Right forelimb (tissue), 1 donor: ENCODE measurements at places on chromosomes 13 and 19.

GRCh38 chr19:10966809-10967208 is 6.0 kb downstream of the SMARCA4 start:
- no peak for DNase-seq

DNA sequence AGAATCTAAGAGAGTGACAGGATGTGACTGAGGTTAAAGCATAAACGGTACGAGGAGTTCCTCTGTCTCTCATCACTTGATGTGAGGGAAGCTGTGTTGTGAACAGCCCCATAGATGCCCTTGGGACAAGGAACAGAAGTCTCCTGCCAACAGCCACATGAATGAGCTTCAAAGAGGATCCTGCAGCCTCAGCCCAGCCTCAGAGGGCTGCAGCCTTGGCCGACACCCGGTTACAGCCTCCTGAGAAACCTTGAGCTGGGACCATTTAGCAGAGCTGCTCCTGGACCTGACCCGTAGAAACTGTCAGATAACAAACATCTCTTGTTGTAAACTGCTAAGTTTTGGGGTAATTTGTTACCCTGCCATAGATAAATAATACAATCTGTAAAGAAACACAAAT is 54.2 kb downstream of the CCNE1 start:
- no peak for DNase-seq

DNA sequence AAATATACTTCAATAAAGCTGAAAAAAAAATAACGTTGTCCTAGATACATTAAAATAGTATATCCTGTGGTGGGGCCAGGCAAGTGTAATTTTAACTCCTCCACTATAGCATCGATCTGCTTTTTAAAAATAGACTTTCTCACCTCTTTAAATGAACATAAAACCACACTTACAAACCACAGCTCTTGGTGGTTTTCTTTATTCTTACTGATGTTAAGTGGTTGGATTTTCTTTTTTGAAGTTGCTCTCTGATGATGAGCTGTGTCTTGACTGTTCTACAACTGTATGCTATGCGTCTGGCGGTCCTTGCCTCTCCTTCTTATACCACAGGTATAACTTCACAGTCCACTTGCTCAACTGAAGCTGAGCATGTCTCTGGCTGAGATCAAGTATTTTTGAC is 721.5 kb upstream of the KLHL1 start:
- no peak for DNase-seq

- no peak for DNase-seq
Observed at GRCh38 chr19:408441-408901, 476 bp downstream of the C2CD4C start.

DNA sequence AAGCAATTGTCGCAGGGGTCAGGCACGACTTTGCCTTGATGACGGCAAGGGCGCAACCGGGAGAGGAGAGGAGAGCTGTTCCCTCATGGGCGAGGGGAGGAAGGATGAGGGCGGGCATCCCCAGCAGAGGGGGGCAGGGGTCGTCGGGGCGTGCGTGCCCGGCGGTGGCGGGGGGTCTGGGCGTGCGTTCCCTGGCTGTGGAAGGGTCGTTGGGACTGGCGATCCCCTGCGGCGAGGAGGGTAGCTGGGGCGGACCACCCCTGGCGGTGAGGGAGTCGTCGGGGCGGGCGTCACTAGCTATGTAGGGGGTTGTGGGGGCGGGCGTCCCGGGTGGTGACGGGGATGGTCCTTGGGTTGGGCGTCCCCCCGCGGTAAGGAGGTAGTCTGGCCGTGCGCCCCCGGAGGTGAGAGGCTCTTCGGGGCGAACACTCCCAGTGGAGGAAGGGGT is 1.7 kb downstream of the COMP start:
- no peak for DNase-seq
